ENCODE measurements at places on chromosomes 13 and 19.

- no peak for DNase-seq
These were observed 110.0 kb upstream of the FBXL3 start for GRCh38 chr13:77136902-77137420.

DNA sequence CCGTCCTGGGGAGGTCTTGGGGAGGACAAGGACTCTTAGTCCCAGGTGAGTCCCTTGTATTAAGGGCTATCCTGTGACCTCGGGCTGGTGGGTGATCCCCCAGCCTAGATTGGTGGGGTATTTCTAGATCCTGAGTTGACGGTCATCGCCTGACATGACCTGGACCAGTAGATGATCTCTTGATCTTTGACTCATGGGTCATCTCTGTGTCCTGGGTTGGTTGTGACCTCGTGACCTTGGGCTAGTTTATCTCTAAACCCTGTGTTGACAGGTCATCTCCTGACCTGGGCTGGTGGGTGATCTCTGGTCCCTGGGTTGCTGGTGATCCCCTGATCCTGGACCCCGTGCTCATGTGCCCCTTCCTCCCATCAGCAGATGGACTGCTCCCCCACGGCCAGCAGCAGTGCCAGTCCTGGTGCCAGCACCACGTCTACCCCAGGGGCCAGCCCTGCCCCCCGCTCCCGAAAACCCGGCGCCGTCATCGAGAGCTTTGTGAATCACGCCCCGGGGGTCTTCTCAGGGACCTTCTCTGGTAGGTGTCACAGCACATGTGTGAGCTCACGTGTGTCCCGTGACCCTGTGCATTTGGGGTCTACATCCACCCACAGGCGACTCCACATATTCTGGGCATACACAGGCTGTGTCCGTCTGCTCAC, 6.3 kb downstream of the MIDN start:
- no peak for DNase-seq

DNA sequence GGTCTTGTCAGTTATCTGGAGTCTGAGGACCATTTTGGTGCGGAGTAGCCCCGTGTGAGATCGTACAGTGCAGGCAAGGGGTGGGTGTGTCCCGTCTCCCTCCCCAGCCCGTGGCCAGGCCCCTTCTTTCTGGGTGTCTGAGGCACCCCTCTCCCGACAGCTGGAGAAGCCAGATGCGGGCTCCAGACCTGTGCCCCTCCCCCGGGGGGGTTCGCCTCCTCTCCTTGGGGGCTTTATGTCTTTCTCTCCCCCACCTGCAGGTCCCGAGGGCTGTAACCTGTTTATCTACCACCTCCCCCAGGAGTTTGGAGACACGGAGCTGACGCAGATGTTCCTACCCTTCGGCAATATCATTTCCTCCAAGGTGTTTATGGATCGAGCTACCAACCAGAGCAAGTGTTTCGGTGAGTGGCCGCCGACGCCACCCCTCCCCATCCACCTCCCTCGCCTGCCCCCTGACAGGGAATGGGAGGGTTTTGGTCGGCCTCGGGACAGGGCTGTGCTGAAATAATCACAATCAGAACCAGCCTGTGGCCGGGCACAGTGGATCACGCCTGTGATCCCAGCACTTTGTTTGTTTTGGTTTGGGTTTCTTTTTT, 65.6 kb downstream of the CELF5 start:
- DNase-seq: no peak

DNA sequence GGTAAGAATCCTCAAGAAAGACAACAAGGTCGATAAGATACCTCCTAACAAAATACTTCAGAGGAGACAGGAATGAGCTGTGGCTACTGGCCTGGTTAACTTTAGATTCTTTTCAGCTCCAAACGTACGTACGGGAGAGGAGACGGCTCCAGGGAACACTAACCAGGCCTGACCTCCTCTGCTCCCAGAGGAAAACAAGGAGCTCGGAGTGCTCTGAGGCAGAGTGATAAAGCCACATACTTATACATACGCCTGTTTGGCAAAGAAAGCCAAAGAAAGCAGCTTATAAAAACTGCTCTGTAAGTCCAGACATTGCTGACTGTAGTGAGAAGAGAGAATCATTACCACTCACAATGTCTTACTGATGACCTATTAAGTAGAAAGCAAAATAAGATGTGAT, 263.9 kb downstream of the MZT1 start:
- DNase-seq: no peak

- no peak for DNase-seq
These were observed 334.1 kb downstream of the SHISA2 start for GRCh38 chr13:25717666-25718197.
